ENCODE measurements at places on chromosomes 3 and 15.

- DNase-seq: no peak
Measured at GRCh38 chr3:46466871-46467403, 2.2 kb upstream of the LTF start.

GRCh38 chr3:141279077-141279967, 47.7 kb downstream of the PXYLP1 start:
- no peak for DNase-seq

DNA sequence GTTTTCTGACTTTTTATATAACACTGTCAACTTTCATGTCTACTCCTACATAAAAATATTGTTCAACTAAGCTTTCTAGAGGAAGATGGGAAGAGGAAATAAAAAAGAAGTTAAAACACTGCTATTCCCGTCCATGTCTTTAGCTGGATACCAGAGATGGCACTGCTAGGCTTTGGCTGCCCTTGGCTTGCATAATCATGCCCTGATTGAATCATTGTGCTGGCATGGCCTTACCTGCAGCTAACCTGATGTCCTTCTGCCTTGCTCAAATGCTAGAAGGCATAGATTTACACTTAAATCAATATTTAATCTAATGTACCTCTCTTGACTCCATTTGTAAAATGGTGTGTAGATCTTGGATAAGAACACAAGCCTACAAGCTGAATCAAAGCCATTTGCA, 539.7 kb upstream of the IL12A start:
- DNase-seq: no peak

DNA sequence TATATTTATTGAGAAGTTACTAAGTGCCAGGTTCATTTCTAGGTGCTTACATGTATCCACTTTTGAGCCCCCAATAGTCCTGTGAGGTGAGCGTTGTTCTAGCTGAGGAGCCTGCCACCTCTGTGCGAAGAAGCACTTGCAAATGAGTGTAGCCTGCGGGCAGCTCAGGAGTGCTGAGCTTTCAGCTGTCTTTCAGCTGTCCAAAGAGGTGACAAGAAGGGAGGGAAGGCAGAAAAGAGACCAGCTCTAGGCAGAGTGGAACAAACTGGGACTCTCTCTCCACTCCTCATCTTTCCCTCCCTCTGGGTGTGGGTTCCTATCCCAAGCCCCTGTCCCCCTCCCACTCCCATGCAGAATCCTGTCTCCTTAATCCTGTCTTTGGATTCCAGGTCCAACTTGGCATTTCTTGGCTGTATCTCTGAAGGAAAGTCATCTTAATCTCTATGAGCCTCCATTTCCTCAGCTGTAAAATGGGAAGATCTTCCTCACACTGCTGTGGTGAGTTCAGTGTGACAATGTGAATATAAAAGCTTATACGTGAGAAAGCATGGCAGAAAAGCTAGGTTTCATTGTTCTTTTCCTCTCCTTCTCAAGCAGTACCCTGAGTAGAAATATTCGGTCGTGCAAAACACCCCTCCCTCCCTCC, 6.7 kb upstream of the SRP14 start:
- no peak for DNase-seq

- DNase-seq: no peak
Measured at GRCh38 chr15:90929246-90930019, 2.9 kb downstream of the HDDC3 start.

DNA sequence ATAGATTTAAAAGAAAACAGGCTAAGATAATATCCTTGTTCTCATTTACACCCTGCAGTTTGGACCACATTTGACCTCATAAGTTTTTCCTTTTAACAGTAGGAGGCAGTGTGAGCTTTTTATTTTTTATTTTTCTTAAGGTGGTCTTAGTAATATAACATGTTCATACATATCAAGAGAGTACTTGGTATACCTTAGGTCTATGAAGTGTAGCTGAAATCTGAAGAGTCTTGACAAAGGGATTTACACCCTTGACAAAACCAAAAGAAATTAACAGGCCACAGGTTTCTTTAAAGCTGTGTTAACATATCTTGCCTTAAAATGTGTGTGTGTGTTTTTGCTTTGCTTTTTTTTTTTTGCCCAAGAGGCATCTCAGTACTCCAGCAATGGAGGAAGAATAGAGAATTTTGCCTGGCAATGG, 3.2 kb downstream of the RAP2B start:
- no peak for DNase-seq

DNA sequence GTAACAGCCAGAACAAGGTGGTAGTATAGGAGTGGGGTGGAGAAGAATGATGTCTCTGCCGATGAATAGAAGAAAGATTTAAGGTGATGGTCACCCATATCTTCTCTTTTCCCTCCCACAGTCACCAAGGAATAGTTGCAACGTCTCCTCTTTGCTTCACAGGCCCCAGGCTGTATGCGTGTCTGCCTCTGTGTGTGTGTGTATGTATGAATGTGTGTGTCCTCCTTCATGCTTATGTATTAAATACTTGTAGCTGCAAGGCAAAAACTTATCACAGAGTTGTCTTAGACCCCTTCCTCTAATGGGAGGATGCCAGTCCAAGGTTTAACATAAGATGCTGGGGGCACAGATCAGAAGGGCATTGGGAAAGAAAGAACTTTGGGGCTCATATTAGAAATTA, 19.1 kb upstream of the BNC1 start:
- DNase-seq: no peak

DNA sequence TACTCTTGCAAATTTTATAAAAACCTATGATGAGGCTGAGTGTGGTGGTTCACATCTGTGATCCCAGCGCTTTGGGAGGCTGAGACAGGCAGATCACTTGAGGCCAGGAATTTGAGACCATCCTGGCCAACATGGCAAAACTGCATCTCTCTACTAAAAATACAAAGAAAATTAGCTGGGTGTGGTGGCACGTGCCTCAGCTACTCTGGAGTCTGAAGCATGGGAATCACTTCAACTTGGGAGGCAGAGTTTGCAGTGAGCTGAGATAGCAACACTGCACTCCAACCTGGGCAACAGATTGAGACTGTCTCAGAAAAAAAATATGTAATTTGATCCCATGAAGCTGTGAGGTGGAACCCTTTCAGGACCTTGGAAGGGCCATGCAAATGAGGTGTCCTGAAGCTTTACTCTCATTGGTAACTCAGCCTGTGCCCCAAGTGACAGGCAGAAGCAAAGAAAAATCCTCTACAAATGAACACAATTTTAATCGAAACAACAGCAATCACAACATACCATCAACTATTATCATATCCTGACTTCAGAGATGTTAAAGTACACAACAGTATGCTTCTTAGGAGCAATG, 84.6 kb upstream of the CDV3 start:
- no peak for DNase-seq

DNA sequence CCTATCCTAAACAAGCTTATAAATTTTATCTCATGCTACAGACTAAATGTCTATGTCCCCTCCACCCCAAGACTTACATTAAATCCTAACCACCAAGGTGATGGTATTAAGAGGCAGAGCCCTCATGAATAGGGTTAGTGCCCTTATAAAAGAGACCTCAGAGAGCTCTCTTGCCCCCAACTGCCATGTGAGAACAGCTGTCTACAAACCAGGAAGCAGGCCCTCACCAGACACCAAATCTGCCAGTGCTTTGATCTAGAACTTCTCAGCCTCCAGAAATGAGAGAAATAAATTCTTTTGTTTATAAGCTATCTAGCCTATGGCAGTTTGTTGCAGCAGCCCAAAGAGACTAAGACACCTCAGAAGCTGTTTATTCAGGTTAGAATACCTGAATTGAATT, 58.5 kb downstream of the TP53BP1 start:
- DNase-seq: no peak
